Stimulated activated CD4-positive, alpha-beta T cell treated with anti-CD3 and anti-CD28 coated beads, Interleukin-4, amount 100 ng/mL, for 24 hours (primary cell): ENCODE measurements at places on chromosomes 3 and 15.
A peak's percentile ranks its signal among the peaks of the same experiment; 100 is the strongest.

DNA sequence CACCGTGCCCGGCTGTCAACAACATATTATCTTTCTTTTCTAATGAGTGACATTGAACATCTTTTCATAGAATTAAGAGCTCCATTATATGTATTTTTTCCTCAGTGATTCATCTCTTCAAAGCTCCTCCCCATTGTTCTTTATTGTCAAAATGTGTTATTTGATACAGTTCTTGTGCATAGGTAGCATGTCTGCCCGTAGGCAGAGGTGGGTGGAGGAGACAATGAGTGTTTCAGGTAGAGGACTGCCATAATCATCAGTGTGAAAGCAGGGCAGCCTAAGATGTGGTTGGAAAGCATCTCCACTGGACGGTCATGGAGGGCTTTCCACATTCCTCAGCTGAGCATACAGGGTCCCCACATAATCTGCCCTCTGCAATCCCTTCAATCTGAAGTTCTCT lies 452.0 kb upstream of the MCTP2 start:
- DNase-seq = no peak

GRCh38 chr15:44736181-44736765 lies at the start of gene TRIM69:
Gene TRIM69 (plus strand): TSS chr15:44736528. CDS start chr15:44736705, 177 bp downstream.
- DNase-seq = no peak

GRCh38 chr3:126706631-126707030 lies 2.6 kb downstream of the CHCHD6 start:
- DNase-seq = no peak

- DNase-seq = no peak
These were observed 104.1 kb downstream of the TPRA1 start for GRCh38 chr3:127486321-127486944.

DNA sequence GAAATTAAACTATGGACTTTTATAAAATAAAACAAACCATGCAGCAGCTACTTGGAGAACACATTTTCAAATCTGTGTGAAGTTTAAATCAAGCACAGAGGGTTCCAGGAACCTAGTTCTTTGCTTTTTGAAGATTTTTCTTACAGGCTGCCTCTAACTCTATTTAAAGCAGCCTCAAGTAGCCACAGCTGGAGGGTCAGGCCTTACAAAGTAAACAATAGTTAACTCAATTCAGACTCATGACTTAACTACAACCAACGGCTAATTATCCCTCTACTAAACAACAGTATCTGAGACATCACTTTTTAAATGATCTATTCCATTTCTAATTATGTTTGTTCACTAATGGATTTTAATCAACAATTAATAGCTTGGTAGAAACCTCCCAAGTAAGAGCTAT lies 9.8 kb downstream of the LRIG1 start:
- no peak for DNase-seq

DNA sequence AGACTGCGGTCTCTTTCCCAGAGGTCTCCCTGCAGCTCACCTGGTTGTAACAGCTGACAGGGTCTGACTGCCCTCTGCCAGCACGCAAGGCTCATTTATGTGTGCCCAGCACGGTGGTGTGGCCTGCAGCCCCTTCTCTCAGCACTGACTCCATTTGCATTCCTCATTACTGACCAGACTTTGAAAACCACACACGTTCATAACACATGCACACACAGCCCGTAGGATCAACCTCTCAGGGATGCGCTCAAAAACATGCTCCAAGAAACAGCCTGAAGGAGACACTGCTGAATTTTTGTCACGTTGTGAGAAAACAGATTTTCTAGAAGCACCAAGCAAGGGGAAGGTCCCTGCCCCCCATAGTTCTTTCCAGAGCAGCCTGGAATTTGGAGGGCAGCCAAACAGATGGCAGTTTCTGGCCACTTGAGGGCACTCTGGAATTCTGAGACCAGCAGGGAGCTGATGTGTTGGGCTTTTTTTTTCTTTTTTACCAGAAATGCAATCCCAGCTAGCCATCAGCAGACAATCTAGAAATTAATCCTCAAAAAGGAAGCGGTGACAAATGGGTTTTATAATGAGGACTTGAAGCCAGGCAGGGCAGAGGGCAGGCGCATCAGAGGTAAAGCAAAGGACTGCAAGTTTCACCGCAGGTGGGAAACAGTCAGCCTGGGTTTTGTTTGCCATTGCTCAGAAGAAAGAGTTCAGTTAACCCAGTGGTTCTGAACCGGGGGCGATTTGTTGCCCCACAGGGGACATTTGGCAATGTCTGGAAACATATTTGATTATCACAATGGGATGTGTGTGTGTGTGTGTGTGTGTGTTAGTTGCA lies 170.5 kb upstream of the PROK2 start:
- DNase-seq = peak; percentile 45

GRCh38 chr3:107882881-107883280 lies 207.9 kb downstream of the CD47 start:
- DNase-seq = no peak

GRCh38 chr15:81115054-81115939 lies 18.8 kb upstream of the CFAP161 start:
- DNase-seq = no peak

GRCh38 chr3:52535411-52536111 lies 844 bp upstream of the UQCC5 start:
- DNase-seq = no peak

GRCh38 chr3:1262246-1262645 lies 169.4 kb downstream of the CNTN6 start:
- no peak for DNase-seq

DNA sequence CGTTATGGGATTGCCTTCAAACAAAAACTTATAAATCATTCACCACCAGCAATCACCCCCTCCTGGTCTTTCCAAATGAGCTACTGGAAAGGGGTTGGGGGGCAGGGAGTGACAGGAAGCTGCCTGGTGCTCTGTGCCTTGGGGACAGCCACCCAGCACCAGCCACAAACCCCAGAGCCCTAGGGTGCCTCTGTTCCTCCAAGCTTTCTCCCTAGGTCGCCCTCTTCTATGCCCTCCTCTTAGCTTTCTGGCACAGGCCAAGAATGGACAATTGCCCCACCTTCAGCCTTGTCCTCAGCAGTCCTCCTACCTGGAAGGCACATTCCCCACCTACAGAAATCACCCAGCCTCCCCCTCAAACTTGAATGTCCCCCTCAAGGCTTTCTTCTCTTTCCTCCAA lies 3.3 kb downstream of the OXTR start:
- no peak for DNase-seq
